ENCODE measurements at places on chromosomes 6 and 20.
A peak's percentile ranks its signal among the peaks of the same experiment; 100 is the strongest.

DNA sequence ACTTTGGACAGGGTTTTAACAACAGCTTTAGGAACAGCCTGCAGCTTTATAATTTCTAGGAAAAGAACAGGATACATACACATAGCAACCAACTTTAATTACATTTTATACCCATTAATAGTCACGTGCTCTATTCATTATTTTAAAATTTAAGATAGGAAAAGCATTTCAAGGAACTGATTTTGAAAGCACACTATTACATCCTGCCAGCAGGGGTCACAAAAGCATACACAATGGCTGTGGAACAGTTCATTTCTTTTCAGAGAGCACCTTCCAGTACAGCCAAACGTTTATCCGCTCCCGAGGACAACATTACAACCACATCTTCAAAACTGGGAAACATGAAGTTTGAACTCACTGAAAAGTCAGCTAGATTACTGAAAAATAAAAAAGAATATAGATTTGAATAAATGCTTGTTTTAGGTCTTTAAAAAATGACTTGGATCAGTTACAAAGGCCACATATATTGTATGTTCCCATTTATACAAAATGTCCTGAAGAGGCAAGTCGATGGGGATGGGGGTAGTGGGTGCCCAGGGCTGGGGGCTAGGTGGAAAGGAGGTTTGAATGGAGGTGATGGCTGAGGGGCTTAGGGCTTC lies 104.6 kb upstream of the EXOC2 start:
- peak; percentile 46 for DNase-seq

GRCh38 chr20:10578607-10579006 lies 95.2 kb downstream of the JAG1 start:
- no peak for DNase-seq

DNA sequence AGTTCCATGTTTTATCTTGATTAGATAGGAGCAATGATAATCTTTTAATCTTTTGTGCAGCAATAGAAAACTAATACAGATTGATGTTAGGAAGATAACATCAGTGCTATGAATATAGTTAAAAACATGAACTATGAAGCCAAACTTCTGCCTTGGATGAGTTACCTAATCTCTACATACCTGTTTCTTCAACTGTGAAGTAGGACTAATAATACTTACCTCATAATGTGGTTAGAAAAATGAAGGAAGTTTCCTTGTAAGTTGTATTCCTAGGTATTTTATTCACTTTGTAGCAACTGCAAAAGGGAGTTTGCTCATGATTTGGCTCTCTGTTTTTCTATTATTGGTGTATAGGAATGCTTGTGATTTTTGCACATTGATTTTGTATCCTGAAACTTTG lies 111.9 kb downstream of the FRK start:
- DNase-seq: no peak

DNA sequence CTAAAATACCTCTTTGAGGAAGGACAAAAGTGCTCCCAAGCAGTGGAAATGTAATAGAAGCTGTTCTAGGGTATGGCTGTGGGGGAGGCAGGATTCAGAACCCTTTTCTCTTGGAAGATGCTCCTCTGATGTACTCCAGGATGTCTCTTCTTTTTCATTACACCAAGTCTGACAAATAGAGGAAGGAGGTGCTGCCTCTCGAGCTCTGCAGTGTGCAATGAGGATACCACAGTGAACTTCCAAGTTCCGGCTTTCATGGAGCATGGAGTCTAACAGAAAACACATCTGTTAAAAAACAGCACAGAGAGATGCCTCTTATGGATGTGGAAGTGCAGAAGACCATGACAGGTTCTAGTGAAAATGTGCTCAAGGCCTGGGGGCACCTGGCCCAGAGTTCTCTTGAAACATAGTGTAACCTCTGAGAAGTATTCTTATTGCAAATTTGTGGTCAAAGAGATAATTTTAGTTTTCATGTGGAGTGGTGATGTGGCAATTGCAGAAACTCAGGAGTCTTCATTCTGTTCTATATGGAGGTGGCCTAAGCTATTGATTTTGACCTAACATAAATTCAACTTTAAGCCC lies 362.0 kb upstream of the CITED2 start:
- no peak for DNase-seq

DNA sequence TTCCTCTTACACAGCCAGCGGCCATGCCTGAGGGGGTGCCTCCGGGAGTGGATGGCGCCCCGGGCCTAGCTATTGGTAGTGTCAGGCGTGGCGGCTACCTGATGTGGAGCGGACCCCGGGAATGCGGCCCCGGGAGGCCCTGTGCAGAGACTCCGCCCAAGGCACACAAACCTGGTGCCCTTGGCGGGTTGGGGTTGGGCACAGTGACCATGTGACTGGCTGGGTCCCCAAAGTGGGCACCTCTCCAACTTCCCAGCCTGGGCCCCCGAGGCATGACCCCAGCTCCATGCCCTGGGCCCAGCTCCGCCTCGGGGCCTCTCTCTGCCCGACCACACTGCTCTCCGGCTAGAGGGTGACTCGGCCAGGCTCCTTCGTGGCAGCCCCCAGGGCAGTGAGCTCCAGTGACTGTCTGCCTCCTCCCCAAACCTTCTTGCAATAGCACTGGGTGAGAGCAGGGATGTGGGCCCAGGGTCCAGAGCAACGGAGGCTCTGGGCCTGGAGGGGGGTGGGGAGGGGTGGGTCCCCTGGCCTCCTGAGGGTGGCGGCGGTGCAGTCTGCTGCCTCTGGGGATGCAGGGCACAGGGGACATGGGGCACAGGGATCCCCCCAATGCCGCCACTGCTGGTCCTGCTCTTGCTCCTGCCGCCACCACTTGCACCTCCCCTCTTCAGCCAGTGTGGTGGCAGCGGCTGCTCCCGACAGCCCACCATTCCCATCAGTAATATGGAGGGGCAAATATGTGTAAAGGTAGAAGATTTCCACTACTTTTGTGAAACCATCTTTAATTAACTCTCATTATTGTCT lies 942.9 kb upstream of the EPHA7 start:
- DNase-seq: no peak

GRCh38 chr20:14992153-14992552 lies 654.7 kb upstream of the FLRT3 start:
- DNase-seq: no peak

DNA sequence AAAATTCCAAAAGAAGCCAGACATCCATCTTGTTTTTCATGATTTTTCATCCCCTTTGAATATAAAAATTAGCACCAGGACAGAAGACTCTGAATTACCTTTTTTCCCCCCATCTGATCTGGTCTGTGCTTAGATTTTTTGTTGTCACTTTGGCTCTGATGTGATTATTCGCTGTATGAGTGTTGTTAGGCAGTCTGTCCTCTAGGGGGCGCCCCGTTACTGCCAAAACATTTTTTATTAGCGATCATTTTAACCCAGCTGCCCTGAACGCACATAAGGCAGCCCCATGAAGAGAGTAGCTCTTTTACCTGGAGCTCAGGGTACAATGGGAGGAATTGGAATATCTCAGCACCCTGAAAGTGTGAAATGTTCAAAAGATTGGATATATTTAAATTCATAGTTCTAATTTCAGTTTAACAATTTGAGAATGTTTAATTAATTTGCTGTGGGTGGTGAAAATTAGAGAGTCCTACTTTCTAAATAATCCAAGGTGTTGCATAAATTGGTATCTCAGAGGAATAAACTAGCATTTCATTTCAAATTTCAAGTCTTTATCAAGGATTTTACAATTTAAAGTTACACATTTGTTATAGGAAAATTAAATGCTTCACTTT lies 60.8 kb downstream of the PRPH2 start:
- peak; percentile 81 for DNase-seq
